Fibroblast of skin of left quadriceps (primary cell): ENCODE measurements at places on chromosomes 12 and 14.

DNA sequence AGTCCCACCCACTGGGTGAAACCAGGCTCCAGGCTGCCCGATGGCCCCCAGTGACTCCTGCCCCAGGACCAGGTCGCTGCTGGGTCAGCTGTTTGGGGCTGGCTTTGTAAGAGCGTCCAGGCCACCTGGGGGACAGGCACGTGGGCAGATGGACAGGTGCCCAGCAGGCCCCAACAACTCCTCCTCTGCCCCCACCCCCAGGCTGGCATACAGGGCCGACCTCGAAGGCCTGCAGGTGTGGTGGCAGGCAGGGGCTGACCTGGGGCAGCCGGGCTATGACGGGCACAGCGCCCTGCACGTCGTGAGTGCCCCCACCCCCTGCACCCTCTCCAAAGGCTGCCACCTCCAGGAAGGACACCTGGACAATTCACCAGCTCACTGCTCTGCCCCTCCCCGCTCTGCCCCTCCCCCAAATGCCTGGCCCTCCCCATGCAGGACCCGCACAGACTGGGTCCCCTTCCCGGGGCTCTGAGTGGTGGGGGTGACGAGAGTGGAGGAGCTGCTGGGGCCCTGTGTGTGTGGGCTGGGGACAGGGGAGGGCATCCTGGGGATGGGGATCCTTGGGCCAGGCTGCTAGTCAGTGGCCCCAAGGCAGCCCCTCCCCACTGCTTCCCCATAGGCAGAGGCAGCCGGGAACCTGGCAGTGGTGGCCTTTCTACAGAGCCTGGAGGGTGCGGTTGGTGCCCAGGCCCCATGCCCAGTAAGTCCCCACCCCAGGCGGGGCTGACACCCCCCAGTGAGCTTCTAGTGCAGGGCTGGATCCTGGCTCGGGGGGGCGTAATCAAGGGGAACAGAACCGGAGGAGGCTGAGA is 26.0 kb downstream of the ASPG start:
- no peak for DNase-seq

GRCh38 chr14:20998674-20999366 is at the start of gene SLC39A2:
Gene SLC39A2, plus strand, starts transcription at chr14:20999293. Its CDS starts 154 bp downstream, at chr14:20999447.
- peak; percentile 37 for DNase-seq

DNA sequence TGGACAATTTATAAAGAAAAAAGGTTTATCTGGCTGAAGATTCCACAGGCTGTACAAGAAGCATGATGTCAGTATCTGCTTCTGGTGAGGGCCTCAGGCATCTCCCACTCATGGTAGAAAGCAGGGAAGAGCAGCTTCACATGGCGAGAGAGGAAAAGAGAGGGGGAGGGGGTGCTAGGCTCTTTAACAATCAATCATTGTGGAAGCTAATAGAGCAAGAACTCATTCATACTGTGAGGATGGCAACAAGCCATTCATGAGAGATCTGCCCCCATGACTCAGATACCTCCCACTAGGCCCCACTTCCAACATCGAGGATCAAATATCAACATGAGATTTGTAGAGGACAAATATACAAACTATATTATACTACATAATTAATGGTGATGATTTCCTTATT is 361.9 kb upstream of the FAR2 start:
- no peak for DNase-seq

DNA sequence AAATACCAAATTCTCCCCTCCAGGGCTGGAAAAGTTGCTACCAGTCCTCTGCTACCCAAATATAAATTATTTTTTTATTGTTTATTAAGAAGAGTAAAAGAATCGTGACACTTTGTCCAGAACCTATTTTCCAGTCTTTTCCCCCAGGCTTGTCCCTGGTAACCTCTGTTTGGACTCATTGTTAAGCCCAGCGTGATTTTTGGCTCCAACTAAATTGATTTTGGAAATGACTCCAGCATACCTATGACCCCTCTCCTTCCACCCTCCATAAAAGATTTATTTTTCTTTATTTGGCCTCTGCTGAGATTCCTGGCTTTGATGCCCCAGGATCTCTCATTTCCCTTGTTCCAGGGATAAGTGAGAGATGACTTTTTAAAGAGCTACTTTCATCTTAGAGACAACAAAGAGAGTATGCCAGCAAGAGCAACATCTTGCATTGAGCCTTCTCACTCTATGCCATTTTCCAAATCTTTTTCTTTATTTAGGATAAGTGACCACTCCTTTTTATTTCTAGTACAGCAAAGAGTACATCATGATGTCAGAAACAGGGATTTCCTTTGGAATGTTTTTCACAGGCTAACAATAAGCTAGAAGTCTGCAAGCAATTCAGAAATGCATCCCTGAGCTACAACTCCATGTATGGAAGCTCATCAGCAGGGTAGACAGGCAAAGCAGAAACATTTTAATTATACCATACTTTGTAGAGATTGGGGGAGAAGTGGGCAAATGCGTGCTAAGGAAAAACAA is 75.8 kb downstream of the DAD1 start:
- no peak for DNase-seq

- peak; percentile 69 for DNase-seq
Measured at GRCh38 chr14:69460093-69460701, 24.3 kb upstream of the PLEKHD1 start.

DNA sequence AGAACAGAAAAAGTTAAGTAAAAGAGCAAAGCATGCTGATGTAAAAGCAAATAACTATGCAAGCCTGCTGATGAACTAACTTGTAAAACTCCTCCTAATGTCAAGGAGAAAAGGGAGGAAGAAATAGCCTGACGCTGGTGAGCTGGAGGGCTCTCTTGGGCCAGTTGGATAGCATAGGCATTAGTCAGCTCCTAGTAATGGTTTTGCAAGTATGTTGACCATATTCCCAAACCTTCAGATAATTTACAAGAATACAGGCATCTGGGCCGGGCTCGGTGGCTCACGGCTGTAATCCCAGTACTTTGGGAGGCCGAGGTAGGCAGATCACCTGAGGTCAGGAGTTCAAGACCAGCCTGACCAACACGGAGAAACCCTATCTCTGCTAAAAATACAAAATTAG is 871.4 kb downstream of the C12orf50 start:
- DNase-seq: peak; percentile 85

DNA sequence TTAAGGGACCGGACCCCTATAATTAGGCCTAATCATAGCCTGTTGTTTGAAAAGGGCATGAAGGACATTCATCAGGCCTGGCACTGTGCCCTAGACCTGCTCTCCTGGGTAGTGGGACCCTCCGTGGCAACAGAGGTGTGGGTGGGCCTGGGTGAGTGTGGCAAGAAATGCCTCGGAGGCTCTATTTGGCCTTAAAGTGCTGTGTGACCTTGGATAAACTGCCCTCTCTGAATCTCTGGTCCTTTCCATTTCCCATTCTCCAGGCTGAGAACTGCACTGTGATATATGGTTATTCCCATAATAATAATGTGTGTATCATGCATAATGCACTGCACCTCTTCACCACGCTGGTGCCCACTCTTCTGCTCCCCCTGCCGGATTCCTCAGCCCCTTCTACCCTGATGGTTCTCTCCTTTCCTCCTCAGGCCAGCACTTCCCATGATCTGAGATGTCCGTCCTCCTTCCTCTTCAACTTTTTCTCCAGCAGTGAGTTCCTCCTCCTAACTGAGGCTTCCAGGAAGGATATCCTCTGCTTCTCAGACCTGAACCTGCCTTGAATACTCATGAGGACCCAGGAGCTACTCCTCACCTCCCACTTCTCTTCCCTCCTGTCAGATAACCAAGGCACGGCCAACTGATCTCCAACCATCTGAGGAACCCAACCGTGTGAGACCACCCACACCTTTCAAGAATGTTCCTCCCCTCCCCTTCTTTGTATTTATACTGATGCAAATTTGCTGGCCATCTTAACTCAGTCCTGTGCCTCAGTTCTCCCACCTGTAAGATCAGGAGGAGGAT is 111.0 kb upstream of the PZP start:
- no peak for DNase-seq

DNA sequence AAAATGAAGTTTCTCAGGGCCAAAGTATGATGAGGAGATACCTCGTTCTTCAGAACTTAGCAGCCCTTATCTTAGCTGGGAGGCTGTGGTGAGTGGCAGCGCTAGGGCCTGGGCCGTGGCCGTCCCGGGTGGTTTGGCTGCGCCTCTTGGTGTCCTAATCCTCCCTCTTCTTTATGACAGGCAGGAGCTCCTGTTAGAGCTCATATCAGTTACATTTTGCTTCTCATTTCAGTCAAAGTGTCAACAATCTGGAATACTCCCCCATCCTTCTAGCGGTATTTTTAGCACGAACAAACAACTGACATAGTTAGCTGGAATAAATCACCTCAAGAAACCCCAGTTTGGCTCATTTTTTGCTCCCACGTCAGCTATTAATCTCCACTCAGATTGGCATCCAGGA is 188.8 kb downstream of the TTC7B start:
- no peak for DNase-seq
